ENCODE measurements at places on chromosomes 12 and 14.

GRCh38 chr12:41327096-41327895 is 139.2 kb downstream of the PDZRN4 start:
- no peak for DNase-seq

GRCh38 chr12:31876568-31877424 is 82.4 kb upstream of the RESF1 start:
- DNase-seq: no peak

- no peak for DNase-seq
Measured at GRCh38 chr12:118398940-118399339, 22.6 kb downstream of the SUDS3 start.

GRCh38 chr14:70080076-70080475 is 108.7 kb downstream of the SLC8A3 start:
- no peak for DNase-seq

DNA sequence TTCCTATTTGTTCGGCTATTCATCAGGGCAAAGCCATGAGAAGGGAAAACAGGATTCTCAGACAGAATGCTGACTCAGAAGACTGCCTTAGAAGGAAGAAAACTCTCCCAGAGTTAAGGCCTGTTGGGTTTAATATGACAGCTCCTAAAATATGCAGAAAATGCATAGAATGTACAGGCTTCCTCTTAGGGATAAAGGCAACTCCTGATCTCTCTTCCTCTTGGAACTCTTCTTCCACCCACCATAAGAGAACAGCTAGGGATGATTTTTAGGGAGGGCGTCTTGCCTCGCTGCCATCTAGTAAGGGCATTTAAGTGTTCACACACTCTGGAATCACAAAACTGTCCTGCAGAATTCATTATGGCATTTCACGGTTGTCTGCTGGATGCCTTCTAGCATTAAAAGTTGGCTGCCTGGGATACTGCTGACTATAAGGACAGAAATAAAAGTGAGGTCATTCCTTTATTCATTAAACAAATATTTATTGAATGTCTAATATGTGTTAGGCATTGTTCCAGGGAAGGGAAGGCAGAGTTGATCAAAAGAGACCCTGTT is 73.7 kb downstream of the DCAF5 start:
- no peak for DNase-seq

DNA sequence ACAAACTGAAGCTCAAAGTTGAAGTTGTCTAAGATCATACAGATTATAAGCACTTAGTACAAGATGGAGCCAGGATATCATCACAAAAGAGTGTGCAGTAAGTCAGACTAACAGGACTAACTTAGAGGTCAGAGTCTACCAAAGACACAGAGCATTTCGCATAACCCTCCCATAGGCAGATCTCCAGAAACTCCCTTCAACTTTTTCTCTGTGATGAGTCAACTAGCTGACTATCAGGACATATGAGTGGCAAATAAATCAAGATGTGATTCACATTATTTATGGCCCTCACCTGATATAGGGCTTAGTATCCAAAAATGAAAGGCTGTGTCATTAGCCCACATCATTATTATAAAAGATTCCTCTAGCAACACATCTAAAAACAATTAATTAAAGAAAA is 484.6 kb downstream of the GALC start:
- no peak for DNase-seq

- no peak for DNase-seq
Measured at GRCh38 chr12:9049520-9050133, 60.3 kb downstream of the KLRG1 start.

DNA sequence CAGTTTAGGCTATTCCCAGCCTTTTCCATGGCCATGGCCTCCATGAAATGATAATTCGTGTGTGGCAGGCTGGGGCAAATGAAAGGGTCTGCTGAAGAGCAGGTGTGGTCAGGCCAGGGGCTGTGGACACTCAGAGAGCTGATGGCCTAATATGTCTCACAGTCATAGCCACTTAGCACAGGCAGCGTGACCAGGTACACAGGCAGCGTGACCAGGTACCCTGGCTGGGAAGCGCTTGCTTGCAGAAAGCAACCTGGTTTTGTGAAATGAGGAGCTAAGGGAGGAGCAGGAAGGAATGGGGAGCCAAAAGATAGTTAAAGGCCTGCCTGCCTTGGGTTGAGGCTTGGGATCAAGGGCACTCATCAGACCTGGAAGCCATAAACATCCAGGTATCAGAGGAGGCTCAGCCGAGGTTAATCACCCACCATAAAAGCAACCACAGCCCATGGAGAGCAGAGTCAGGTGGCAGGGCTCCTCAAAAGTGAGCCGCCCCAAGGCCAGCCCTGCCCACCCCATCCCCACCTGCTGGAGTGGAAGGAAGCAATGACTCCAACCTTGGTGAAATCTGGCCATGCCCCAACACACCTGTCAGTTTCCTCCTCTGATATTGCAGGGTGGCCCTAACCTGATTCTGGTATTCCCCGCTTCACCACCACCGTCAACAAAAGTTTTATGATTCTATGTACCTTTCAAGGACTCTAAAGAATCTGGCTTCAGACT is 8.0 kb upstream of the KRT8 start:
- DNase-seq: no peak

GRCh38 chr14:103561381-103562178 is 877 bp downstream of the BAG5 start:
- no peak for DNase-seq
